ENCODE measurements at places on chromosomes 5 and 9.

- no peak for DNase-seq
These were observed 65.4 kb upstream of the FCN1 start for GRCh38 chr9:134983074-134983473.

DNA sequence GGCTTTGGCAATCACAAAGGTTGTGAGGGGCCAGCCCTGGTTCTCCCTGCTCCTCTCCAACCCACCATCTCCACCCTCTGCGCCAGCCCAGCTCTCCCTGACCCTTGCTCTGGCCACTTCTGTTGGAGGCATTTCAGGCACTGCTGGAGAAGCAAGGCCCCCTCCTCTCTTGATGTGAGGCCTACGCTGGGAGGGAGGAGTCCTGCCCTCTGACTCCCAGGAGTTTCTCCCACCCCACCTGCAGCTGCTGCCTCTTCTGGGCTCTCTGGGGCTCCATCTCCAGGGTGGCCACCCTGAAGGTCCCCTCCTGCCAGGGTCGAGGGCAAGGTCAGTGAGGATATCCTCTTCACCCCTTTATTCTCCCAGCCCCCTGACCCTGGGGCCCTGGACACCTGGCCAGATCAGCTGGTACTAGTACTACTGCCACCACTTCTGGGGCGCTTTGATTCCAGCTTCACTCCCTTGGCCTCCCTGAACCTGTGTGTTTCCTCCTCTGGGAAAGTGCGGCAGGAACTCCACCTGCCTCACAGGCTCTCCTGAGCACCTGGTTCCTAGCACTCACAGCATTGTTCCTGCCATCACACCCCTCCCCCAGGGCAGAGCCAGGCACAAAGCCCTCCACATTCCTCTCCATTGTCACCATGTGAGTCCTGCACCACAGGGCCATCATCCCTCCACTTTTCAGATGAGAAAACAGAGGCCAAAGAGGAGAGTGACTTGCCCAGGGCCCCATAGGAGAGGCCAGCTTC, 23.8 kb upstream of the TDRD7 start:
- no peak for DNase-seq

GRCh38 chr9:104900871-104901270, 27.1 kb downstream of the ABCA1 start:
- no peak for DNase-seq

- no peak for DNase-seq
These were observed 57.5 kb downstream of the DAB2IP start for GRCh38 chr9:121708768-121709488.

DNA sequence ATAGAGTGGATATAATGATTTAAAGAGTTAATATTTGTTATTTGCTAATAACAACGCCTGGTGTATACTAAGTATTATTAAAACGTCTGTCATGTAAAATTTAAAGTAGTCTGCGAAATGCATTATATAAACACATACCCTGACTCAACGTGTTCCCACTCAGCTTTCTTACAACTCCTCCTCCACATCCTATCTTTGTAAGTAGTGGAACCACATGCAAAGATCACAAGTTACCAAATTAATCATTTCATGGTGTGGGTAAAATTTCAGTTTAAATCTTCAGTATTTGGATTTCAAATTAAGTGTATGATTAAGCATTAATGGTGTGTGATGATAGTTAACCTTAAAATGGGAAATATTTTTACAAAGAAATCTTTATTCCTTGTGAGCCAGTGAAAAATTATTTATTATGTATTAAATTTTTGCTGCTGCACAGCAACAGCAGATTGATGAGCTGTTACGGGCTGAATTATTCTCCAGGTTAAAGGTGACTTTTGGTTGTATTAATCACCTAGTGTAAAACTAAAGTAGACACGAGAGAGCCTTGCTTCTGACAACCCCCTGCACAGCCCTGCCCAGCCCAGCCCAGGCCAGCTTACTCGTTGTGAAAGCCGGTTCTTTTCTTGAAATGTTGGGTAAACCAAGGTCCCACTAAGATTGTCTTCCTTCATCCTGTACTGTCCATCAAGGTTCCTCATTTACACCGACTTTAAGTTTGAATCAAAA, 373.5 kb downstream of the DTWD2 start:
- no peak for DNase-seq

- no peak for DNase-seq
These were observed 494.8 kb upstream of the WWC1 start for GRCh38 chr5:167796672-167797071.

DNA sequence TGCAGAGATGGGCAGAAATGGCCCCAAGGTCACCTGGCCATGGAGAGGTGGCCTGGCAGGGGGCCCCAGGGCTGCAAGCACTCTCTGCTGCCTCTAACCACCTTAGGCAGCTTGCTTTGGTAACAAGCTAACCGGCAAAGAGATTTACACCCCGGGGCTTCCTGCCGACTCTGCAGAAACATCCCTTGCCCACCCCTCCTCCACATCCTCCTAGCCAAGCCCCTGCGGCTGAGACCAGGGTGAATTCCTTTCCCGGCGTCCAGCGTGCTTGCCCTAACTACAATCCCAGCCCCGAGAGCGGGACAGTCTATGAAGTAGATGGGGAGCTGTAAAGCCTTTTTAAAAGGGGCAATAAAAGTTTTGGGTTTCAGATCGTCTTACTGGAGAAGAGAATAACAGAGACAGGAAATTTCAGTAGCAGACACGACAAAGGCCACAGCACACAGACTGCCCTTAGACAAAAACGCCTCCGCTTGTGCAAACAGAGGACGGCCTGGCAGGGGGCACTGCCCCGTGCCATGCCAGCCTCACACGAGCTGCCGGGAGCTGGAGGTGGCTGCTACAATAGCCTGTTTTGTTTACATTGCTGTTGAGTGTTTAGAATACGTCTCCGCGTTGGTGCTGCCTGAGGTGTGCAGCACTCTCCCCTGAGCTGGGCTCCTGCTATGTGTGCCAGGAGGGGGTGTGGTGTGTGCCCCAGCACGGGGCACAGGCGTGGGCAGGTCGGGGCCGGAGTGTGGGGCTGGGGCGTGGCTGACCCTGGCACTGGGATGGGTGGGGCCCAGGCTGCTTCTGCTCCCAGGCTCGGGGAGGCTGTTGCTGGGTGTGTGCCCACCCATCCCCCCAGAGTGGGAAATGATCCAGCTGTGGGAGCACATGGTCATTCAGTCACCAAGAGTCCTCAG, 15.3 kb downstream of the MYMK start:
- DNase-seq, result peak; percentile 85

DNA sequence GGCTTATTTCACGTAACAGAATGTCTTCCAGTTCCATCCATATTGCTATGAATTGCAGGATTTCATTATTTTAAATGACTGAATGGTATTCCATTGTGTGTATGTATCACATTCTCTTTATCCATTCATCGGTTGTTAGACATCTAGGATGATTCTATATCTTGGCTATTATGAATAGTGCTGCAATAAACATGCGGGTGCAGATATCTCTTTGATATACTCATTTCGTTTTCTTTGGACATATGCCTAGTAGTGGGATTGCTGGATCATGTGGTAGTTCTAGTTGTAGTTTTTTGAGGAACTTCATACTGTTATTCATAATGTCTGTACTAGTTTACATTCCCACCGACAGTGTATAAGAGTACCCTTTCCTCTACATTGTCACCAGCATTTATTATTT, 460.5 kb downstream of the MAN2A1 start:
- no peak for DNase-seq

DNA sequence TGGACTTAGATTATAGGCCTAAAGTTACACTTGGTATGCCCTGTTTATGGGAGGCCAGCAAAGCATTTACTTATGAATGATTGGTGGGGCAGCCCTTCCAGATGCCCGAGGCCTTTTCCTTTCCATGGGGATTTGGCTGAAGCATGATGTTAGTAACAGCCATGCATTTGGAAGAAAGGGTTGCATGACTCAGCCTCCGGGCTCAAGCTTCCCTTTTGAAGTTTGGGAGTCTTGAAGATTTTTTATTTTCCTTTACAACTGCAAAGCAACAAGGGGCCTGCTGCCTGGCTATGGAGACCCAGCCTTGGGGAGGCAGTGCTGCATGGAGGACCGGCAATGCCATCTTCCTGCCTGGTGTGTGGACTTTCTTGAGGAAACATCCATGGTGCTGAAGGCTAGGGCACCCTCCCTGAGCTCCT, 244.7 kb downstream of the ICE1 start:
- DNase-seq, result peak; percentile 65

- DNase-seq, result peak; percentile 79
These were observed 41.3 kb downstream of the PFDN1 start for GRCh38 chr5:140261403-140262171.

DNA sequence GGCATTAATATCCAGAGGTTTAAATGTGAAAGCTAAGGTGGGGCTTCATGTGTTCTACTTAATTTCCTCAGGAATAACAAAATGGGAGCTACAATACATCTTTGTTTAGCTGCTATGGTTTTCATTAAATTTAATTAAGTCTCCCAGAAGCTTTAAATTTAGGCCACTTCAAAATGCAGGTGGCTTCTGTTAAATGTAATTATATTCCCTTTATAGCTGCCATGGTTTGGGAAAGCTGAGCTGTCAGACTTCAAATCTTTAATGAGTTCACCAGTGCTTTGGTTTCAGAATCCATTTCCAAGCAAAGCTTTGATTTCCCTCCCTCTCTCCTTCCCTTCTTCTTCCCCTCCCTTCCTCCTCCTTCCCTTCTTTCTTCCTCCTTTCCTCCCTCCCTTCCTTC, 58.4 kb upstream of the FAM170A start:
- DNase-seq, result no peak

GRCh38 chr9:77514886-77515711, 133.0 kb downstream of the GNA14 start:
- DNase-seq, result no peak

GRCh38 chr9:75184471-75184870, 96.2 kb downstream of the OSTF1 start:
- DNase-seq, result no peak

DNA sequence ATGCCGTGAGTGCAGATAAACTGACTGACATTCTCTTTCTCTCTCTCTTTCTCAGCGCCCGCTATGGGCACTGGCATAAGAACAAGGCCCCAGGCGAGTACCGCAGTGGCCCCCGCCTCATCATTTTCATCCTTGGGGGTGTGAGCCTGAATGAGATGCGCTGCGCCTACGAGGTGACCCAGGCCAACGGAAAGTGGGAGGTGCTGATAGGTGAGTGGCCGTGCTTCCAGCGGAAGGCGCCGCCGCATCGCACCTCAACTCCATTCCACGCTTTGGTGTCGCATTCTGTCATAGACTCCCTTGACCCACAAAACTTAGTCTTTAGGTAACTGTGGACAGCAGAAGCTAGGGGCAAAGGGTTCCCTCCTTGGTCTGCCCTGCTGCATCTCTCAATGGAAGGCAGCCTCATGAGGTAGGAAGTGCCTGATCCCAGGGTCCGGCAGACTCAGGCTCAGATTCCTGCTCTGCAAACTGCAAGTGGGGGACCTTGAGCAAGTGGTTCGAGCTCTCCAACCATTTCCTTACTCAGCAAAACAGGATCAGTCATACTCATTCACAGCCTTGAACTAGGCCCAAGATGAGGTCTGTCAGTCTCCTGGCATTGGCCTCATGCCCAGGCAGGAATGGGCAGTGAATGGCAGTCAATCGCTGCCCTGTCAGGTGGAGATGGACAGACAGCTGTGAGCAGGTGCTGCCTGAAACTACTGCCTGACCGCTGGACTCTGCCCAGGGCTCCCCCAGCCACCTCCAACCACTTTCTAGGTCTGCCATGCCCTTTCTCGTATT, 24.2 kb upstream of the CFAP157 start:
- no peak for DNase-seq
